PC-9 (cell line): ENCODE measurements at places on chromosomes 1 and 21. TPM values are rescaled to one million over a fixed set of nuclear protein-coding genes. Genes with fewer than 3 reads are reported as not detected.

DNA sequence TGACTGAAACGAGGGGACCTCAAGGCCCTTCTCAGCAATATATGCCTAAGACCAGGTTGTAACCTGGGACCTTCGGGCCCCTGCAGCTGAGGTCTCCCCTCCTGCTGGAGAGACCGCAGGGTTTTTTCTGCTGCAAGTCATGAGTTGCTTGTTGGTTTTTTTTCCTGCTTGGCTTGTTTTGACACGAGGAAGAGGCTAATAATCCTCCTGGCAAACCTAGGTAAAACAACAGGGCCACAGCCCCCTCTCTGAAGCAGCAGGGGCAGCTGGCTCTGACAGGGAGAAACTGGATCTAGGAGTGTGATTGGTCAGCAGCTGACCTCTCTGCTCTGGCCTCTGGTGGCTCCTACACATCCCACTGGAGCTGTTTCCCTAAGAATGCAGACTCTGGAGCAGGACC is 69.0 kb downstream of the CD34 start:
- no peak for DNase-seq

DNA sequence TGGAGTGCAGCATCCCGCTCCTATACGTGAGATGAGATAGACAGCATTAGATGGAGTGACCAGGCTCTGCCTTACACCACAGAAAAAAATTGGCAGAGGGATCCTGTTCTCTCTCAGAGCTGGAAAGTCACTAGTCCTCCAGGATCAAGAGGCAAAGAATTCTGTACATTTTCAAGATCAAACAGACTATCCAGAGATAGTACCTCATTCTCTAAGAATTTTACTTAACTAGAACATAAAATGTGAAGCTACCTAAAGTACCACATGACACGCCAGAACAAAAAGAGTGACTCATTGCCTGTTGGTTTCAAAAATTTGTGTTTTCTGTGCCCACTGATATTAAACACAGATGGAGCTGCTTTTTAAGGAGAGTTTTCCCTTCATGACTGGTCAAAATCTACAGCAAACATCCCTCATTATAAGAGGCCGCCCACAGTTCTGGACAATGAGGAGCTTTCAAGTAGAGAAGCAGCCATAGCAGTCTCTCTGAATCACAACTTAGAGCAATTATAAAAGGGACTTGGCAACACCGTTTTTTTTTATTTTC is 32.3 kb downstream of the CD160 start:
- no peak for DNase-seq

- no peak for DNase-seq
Observed at GRCh38 chr21:41833497-41834115, 45.5 kb downstream of the PRDM15 start.

DNA sequence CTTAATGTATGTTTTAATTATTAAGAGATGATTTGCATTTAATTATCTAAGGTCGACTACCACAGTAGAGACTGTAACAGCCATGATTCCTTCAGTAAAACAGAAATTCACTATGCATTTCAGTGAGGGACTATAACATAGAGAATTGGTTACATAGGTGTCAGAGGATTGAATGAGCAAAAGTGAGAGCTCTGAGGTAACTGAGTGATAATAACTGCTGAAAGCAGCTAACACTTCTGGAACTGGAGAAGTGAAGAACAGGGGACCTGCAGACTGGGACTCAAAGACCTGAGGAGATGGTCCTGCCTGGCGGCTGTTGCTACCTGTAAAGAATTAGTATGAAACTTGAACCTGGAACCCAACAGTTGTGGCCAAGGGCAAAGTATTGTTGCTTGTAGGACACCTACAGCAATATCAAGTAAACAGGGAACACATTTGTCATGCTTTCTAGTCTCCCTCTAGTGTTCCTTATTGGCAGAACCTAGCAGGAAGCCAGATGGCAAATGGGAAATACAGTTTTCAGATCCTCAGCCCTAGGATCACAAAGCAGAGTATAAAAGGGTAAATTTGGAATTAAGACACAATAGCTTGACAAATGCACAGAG is 110.6 kb downstream of the HS2ST1 start:
- DNase-seq: no peak

DNA sequence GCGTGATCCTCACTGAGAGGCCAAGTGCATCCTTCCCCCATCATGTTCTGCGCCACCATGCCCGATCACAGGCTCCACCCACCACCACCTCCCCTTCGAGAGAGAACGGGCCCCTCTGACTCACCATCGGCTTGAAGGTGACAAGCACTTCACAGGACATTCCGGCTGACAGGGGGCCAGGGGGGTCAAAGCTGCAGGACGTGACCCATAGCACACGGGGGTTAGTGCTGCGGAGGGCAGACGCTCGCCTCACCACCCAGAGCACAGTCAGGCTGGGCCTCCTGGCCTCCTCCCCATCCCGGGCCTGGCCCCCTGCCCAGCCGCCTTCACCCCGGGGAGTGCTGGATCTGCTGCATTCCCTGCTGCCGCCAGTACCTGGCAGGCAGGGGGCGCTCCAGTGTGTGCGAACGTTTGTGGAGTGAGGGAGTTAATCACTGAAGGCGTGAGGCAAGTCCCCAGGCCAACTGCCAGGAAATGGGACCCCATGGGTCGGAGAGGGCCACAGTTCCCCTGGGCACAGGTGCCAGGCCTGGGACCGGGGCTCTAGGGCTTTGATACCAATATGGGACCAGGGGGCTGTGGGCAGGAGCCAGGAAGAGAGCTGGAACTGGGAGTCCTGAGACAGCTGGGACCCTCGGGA is 40.9 kb upstream of the TMEM52 start:
- DNase-seq: peak; percentile 61

DNA sequence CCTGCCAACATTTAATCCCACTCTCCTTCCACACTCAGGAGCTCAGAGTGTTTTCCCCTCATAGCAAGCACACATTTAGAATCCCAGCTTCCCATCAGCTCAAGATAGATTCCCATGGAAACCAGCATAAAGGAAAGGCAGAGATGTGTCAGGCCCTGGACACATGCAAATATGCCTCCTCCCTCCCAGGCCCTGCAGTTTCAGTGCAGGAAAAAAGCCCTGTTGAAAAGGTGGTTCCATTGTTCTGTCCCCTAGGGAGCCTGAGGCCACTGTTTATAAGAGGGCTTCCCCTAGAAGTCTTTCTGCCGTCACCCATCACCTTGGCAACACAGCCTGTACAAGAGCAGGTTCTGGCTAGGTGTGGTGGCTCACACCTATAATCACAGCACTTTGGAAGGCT is 3.6 kb downstream of the CACNA1S start:
- DNase-seq: no peak

DNA sequence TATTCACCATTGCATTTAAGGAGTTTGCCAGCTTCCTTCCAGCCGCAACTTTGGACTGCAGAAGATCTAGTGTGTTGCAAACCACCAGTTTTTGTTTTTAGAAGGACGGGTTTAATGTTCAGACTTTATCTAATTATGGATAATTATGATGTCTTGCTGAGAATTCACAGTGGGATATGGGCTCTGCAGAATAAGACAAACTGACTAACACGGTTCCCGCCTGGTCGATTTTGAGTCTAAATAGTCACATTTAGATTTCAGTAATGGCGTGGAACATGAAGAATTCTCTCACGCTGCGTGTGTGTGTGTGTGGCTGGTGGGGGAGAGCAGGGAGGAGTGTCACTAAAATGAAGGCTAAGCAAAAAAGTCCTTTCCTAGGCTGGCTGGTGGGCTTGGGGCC is 48.5 kb upstream of the DMRTB1 start:
- DNase-seq: no peak

GRCh38 chr1:24406788-24407187 is 6.8 kb downstream of the STPG1 start:
- DNase-seq: no peak

- no peak for DNase-seq
Observed at GRCh38 chr1:248189026-248189425, 8.0 kb upstream of the OR2M3 start.

DNA sequence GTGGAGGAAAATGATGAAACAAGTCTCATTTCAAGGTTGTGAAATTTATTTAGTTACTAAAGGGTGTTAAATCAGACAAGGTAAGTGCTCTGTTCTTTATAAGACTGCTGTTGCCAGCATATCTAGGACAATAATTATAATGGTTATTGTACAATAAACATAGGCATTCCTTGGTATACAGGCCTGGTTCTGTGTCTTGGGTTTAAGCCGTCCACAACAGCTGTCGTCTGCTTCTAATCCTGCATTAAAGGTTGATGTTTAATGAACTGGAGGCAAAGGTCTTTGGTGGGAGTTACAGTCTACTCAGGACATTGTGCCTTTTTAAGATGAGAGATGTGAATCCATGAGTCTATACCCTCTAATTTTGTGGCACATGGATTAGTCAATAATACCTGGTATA is 23.4 kb upstream of the FMO4 start:
- DNase-seq: no peak

- peak; percentile 1 for DNase-seq
Observed at GRCh38 chr1:186681121-186681520, 898 bp upstream of the PTGS2 start.

DNA sequence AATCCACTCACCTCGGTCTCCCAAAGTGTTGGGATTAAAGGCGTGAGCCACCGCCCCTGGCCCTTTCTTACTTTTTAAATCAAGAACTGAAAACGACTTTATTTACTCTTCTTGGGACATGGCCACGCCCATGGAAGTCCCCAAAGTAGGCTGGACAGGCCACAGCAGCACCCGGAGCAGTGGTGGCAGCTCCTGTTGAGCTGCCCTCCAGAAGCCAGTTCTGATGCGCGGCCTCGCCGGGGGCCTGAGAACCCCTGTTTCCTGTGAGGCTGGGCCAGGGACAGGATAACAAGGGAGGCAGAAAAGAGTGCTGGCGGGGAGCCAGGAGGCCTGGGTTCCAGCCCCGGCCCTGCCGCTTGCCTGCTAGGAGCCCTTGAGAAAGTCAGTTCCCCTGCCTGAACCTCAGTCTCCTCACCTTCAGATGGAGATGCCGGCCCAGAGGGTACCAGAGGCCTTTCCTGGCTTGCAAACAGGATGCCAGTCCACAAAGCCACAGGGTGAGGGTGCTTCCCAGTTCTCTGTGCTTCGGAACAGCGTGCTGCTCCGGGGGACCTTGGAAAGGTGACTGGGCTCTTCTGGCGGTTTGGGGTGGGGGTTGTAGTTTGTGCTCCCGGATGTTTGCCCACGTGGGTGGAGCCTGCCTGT is 59.4 kb downstream of the RUNX3 start:
- no peak for DNase-seq

VSIG8 gene
- not detected in 2 replicates for total RNA-seq

ZNF678 gene
- total RNA-seq: 4.1 and 6.1 TPM in 2 replicates

IVL gene
- total RNA-seq: not detected in 2 replicates

CSF3R gene
- not detected in 2 replicates for total RNA-seq

UMODL1 gene
- total RNA-seq: 0.25 TPM in 1 of 2 replicates, not detected in the other

E2F2 gene
- total RNA-seq: 7.6 and 9.0 TPM in 2 replicates

LMX1A gene
- not detected in 2 replicates for total RNA-seq

CRYAA gene
- total RNA-seq: not detected in 2 replicates
